ENCODE measurements at places on chromosomes 4 and X.
A peak's percentile ranks its signal among the peaks of the same experiment; 100 is the strongest.

GRCh38 chr4:111946800-111947199, 198.5 kb upstream of the FAM241A start:
- no peak for DNase-seq

- DNase-seq: no peak
Observed at GRCh38 chr4:124455671-124456070, 256.9 kb downstream of the ANKRD50 start.

- no peak for DNase-seq
Observed at GRCh38 chr4:4377732-4378460, 9.0 kb upstream of the NSG1 start.

DNA sequence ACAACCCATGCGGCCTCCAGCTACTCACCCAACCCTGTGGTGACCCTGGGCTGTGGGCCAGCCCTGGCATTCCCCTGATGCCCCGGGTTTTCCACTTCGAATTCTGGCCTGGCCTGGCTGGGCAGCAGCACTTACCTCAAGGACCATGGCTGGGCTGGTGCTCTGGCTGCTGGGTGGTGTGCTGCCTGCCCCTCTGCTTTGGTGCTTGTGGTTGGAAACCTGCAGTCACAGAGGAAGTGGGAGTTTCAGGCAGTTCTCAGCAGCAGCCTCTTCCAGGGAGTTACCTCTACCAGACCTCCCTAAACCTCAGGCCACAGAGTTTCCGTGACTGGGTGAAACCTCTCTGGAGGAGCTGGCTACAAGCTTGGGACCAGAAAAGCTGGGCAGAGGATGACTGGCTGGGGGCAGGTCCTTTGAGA, at the start of gene CXCR3:
TSS of gene CXCR3 (minus strand) at position 209 of the 419 bp plus-strand sequence. CDS start at position 147, 62 bp downstream.
- DNase-seq: peak; percentile 26

DNA sequence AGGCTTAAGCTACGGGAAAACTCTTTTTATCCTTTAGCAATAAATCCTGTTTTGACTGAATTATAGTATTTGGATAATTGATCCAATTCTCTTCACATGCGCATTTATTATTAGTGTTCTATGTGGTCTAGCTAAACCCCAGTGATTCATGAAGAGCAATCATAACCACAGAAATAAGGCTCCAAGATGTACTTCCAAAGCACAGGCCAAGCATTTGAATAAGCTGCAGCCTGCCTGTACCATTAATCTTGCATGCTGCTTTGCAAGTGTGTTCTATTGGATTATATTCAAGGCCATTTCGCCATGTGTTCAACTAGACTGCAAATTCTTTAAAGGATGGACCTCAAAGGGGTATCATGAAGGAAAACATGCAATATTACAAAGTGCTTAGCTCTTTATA, 385.2 kb upstream of the FAT1 start:
- DNase-seq: no peak

- no peak for DNase-seq
Observed at GRCh38 chr4:74613266-74613665, 168.3 kb downstream of the AREG start.

DNA sequence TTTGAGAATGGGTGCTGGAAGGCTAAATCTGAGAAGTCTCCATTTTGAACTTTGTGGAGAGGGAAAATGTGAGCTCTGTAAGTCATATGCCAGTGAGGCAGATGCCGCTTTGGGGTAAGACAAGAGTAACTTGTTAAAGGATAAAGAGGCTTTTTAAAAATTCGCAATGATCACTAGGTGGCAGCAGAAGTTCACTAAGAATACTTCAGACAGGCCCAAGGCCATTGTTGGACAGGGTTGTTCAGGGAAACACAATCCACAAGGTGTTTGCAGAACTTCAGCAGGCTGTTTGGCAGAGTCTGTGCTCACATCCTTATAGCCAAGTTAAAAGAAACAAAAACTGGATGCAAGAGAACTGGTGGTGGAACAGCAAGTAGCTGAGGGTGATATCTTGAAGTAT, 13.7 kb upstream of the PIGA start:
- no peak for DNase-seq

DNA sequence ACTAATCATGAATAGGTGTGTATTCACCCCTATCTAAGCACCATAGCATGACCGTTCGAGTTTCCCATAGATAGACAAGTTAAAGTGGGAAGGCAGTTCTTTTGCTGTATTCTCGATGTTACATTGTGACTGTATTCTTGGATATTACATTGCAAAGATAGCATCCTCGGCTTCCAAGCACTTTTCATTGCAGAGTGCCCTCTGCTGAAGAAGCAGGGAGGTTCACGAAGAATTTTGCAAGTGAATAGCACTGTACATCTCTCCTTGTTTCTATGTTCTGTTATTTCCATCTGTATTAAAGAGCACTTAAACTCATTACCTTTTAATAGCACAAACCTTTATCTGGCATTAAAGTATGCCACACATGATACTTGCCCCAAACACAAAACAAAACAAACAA, 426.7 kb upstream of the ARX start:
- DNase-seq: no peak

GRCh38 chr4:95515589-95515988, 33.2 kb downstream of the UNC5C start:
- no peak for DNase-seq

GRCh38 chrX:40127052-40127451, 29.3 kb upstream of the BCOR start:
- no peak for DNase-seq

- DNase-seq: no peak
Observed at GRCh38 chr4:82799006-82799881, 648 bp upstream of the SCD5 start.

- DNase-seq: no peak
Observed at GRCh38 chr4:2804973-2805501, 12.2 kb downstream of the SH3BP2 start.

GRCh38 chrX:637660-638481, 7.3 kb downstream of the SHOX start:
- DNase-seq: no peak

DNA sequence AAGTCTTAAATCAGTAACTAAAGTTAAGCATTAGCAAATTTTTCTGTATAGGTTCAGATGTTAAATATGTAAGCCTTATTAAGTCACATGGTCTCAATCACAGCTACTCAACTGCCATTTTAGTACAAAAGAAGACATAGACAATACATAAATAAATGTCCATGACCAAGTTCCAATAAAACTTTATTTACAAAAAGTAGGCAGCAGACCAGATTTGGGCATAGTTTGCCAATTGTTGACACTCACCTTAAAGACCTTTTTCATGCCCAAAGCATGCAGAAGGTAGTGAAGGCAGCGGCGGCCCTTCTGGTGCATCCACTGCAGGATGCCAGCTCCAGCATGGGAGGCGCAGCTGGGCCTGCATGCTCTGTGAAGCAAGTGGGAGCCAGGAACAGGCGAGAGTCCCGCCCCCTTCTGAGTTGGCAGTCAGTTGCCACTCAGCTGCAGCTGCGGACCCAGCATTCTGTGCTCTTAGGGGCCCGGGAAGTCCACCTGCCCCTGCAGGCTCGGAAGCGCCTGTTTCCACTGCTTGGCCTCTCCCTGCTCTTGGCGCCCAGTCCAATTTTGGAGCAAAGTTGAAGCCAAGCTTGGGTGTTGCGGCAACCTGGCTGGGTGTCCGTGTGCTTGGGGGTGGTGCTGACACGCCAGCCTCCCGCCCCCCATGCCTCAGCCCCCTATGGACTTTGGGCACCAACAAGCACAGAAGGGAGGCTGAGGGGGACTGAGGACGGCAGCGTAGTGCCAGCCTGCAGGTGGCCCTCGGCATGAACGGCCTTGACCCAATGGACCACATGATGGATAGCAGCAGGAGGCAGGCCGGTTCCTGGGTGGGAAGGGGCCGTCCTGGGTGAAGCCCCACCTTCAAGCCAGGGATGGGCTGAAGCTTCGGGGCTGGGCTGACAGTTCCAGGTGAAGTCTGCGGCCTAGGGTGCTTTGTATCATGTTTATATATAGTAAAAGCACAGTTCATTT, 42.4 kb upstream of the PABPC4L start:
- DNase-seq: no peak

- no peak for DNase-seq
Observed at GRCh38 chr4:137124278-137124932, 407.9 kb downstream of the PCDH18 start.

- no peak for DNase-seq
Observed at GRCh38 chr4:4607336-4608213, 65.7 kb upstream of the STX18 start.

GRCh38 chrX:46959101-46959500, 46.9 kb downstream of the JADE3 start:
- no peak for DNase-seq

GRCh38 chrX:134821370-134821769, 163.1 kb upstream of the PLAC1 start:
- DNase-seq: no peak
